ENCODE measurements at places on chromosomes 13 and 19.

DNA sequence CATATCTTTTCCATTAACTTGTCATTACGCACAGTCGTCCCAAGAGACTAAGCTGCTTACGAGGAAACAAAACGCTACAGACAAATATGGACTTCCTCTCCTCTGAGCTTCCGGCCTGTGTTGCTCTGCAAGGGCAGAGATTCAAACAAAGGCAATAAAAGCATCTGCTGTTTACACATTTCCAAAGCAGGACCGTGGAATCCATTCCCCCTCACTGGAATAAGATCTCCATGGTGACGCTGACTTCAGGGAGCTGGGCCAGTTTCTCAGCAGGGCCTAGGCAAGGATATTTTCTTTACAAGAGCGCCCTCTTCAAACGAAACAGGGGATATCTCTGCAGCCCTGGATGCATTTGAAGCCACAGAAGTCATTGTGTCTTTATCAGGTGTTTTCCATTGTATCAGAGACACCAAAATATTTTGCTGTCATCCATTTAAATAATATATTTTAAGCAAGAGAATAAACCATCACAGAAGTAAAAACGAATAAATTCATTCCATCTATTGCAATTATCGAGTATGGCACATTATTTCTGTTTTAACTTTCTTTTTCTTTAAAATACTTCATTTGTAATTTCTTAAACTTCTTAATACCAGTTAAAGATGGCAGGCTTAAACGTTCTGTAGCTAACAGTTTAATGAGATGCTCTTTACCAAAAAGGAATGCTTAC lies 177.5 kb downstream of the DCLK1 start:
- DNase-seq = no peak

DNA sequence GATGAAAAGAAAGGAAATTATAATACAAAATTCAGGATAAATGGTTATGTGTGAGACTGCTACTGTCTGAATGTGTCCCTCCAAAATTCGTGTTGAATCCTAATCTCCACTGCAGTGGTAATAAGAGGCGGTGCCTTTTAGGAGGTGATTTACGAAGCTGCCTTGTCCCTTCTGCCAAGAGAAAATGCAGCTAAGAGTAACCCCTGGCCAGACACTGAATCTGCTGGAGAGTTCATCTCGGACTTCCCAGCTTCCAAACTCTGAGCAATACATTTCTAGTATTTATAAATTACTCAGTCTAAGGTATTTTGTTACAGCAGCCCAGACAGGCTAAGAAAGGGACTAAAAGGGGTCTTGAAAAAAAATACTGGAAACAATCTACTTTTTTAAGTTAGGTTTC lies 152.6 kb downstream of the KLF12 start:
- no peak for DNase-seq

DNA sequence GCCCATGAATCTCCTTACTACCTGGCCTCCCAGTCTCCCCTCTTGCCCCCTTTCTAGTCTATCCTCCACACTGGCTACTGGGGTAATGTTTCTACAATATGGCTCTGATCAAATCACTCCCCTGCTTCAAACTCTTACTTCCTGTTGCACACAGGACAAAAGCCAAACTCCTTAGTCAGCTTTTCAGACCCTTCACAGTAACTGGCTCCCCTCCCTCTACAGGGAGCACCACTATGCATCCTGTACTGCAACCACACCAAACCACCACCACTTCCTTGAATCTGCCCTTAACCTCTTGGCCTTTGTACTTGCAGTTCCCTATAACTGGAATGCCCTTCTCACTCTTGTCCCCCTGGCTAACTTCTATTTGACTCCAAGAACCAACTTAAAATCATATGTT lies 32.2 kb downstream of the DEDD2 start:
- DNase-seq = no peak

DNA sequence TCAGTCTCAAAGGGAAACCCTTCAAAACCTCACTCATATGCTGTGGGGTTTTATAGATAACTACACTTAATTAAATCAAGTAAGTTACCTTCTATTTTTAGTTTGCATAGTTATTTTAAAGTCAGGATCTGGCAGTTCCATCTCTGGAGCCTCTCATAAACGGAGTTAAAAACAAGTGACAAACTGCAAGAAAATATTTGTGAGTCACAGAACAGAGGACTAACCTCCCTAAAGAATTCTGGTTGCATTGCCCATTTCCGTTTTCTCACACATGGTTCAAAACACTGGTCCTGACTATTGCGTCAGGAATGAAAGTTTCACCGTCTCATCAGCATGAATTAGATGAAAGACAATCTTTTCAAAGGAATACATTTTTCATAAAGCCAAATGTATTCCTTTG lies 10.6 kb downstream of the RXFP2 start:
- no peak for DNase-seq

DNA sequence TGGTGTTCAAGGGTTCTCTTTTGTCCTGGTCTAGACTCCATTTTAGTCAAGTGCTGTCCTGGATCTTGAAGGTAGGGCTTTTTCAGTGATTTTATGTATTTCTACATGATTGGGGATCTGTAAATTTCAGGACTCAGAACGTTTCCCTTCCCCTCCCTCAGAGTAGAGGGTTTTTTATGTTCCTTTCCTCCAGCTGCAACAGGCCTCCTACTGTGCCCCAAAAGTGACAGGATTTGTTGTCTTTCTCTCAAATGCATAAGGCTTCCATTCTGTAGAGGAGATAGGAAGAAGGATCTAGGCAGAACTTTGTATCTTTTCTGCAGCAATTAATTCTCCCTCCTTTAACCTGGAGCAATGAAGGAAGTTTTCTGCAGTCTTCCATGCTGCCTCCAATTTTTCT lies 251.3 kb downstream of the MAB21L1 start:
- no peak for DNase-seq

GRCh38 chr19:18399008-18399407 lies 1.6 kb upstream of the LRRC25 start:
- no peak for DNase-seq

DNA sequence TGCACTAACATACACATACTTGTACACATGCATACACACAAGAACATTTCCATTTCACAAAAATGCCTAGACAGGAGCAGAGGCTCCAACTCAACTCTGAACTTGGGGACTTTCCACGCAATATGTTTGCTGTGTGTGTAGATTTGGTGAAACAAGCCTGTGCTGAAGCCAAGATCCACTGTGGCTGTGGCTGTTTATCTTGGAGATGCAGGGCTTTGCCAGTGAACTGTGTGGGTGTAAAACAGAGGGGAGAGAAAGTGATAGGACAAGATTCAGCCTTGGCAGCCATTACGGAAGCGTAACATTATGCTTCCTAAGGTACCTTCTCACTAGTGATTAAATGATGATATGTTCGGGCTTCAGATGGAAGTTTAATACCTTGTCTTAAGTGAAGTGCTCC lies 73.2 kb upstream of the MBNL2 start:
- no peak for DNase-seq

DNA sequence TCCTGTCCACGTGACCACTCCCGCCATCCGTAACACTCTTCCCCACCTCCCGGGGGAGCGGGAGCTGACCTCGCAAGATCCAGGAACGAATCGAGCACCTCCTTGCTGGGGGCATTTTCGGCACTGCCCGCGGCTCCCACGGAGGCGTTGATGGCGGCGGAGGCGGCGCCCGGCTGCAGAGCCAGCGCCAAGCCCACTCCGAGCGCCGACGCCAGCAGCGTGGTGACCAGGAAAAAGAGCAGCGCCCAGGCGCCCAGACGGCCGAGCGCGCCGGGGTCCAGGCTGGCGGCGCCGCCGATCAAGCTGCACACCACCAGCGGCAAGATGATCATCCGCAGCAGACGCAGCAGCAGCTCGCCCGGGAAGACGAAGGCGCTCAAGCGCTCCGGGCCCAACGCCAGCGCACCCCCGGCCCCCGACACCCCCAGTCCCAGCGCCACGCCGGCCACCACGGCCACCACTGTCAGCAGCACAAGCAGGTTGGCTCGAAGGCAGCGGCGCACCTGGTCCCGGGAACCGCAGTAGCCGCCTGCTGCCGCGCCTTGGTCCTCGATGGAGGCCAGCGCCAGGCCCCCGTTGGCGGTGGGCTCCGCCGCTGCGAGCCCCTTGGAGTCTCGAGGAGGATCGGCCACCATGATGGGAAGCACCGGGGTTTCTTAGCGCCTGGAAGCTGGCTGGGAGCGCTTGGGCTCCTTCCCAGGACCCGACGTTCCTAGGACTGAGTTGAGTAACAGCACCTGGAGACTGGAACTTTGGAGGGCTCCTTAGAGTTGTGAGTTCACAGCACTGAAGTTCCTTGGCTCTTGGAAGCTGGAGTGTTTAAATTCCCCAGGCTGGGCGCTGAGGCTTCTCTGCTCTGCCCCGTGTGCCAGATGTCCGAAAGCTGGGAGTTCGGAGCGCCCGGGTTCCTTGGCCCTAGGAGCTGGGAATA lies 798 bp downstream of the SLC1A5 start:
- DNase-seq = no peak

DNA sequence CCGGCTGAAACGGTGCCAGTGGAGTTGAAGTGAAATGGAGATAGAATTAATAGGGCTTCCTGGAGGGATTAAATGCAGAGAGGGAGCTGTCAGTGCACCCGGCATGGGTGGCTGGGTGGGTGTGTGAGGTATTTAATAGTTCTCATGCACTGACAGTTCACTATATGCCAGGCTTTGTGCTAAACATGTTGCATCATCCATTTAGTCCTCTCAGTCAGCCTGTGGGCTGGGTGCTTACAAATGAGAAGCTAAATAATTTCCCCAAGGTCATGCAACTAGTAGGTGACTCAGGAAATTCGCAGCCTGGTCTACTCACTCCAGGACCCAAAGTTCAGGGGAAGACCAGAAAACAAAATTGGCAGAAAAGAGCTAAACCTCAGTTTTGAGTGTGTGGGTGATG lies 63.5 kb upstream of the SPATA13 start:
- DNase-seq = no peak

GRCh38 chr19:3867971-3868769 lies 668 bp downstream of the ZFR2 start:
- no peak for DNase-seq

GRCh38 chr13:102839462-102839861 lies 6.4 kb upstream of the ERCC5 start:
- no peak for DNase-seq

DNA sequence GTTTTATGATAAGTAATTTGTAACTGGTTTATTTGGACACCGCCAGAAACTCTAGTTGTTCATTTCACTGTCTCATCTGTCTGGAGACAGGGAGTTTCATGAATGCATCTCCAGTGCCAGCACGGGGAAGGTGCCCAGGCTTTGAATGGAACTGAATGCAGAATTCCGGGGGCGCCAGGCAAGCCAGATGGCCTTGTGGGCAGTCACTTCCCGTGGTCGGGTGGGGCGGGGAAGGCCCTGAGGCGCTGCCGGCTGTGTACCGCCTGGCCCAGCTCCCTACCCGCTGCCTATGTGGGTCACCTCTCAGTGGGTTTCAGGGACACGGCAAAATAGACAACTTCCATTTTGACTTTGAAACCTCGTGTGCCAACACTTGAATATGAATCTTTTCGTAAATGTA lies 28.8 kb upstream of the MCF2L start:
- no peak for DNase-seq

GRCh38 chr19:13036366-13036976 lies 41.2 kb downstream of the NFIX start:
- no peak for DNase-seq

DNA sequence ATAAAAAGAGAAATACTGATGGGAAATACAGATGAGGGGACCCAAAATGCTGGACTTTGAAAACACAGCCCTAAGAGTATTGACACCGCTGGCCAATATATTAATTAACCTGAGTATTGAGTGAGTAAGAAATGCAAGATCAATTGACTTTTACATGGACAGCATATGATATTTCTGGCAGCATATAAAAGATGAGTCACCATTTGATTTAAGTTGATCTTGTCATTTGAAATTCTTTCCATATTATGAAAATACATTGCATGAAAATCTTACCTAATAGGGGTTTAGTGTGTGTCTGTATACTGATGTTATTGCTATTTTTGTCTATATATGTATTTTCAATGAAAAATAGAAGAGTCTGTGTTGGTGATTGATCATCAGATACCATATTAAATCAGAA lies 619.6 kb downstream of the KCTD12 start:
- DNase-seq = no peak

DNA sequence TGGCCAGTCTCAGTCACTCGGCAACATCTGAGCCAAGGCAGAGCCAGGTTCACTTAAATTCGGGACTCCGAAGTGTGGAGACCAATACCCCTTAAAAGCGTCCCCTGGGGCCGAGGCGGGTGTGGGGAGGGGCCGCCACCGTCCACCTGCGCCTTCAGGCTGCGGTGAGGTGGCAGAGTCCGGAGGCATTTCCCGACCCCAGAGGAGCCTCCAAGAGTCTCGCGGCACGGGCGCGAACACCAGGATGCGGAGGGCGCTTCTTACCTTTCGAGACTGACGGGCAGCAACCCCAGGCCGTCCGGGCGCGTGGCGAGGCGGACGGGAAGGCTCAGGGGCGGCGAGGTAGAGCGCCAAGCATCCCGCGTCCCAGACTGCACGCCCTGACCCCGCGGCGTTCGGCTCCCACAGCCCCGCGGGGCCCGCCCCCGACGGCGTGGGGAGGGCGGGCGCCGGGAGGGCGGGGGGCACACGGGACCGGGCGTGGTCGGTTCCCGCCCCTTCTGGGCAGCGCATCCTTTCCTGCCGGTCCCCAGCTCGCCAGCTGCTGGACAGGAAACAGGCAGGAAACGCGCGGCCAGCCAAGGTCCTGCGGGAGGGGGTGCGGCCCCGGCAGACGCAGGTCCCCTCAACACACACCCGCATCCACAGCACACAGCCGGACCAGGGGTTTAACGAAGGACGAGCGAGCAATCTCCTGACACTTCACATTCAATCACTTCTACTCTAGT lies at the start of gene THSD1:
THSD1 (minus strand) TSS at position 406 of the 728 bp plus-strand sequence. CDS start 3,572 bp downstream, outside the sequence.
- no peak for DNase-seq
